Stimulated activated CD4-positive, alpha-beta T cell treated with anti-CD3 and anti-CD28 coated beads, Interleukin-15, amount 100 ng/mL, for 1 hour (primary cell): ENCODE measurements at places on chromosomes 7 and 10.

GRCh38 chr7:87479951-87480350 is 4.5 kb upstream of the ABCB4 start:
- DNase-seq = no peak

GRCh38 chr7:38127216-38128207 is 50.5 kb upstream of the STARD3NL start:
- no peak for DNase-seq

- no peak for DNase-seq
Observed at GRCh38 chr7:17696422-17696821, 243.9 kb downstream of the SNX13 start.

DNA sequence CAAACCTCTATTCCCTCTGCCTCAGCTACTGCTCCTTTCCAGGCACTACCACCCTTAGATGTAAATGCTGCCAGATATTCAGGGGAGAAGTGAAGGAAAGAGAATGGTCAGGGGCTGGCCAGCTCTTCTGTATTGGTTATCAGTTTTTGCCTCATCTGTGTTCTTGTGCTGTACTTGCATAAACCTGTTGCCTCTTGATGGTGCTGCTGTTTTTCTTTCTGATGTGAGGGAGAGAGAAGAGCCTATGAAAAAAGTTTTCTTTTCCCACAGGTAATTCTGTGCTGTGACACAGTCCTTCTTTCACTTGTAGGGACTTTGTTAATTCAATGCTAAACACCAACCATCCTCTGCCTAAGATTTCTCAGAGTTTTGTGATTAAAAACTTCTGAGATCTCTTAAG is 57.5 kb downstream of the STK31 start:
- no peak for DNase-seq

DNA sequence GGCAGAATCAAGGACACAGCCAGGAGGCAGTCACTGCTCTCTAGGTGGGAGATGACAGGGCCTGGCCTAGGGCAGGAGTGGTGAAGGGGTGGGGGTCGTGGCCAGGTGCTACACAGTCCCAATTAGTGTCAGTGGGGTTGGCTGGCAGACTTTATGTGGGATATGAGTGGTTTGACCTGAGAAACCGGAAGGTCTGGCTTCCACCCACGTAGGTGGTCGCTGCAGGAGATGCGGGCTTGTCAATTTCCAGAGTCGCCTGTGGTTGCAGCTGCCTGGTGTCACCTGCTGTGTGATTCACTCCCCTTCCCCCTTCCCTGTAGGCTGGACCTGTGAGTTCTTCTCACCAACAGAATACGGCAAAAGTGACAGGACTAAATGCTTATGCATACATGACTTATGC is 124.3 kb downstream of the KLF6 start:
- no peak for DNase-seq

- no peak for DNase-seq
Observed at GRCh38 chr7:108455998-108456677, at the start of gene NRCAM. Gene NRCAM (minus strand): TSS chr7:108456436. CDS start chr7:108240064, 216,372 bp downstream.

GRCh38 chr7:77528368-77528767 is 8.7 kb upstream of the PTPN12 start:
- DNase-seq = no peak

GRCh38 chr7:2387897-2388636 is 15.3 kb upstream of the CHST12 start:
- DNase-seq = no peak

DNA sequence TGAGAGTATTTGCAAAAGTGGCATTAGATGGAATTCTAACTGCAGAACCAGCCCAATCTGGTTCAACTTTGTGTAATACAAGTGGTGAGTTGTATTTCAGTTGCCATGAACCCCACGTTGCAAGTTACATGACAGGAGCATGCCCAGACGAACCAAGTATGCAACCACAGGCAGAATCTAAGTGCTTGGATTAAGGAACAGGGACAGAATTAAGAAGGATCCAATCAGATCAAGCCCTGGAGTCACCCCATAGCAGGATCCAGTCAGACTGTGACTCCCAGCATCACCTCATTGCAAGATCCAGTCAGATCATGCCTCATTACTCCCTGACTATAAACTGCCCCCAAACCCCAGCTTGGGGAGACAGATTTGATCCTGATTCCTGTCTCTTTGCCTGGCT is 388.7 kb upstream of the NRP1 start:
- DNase-seq = no peak

DNA sequence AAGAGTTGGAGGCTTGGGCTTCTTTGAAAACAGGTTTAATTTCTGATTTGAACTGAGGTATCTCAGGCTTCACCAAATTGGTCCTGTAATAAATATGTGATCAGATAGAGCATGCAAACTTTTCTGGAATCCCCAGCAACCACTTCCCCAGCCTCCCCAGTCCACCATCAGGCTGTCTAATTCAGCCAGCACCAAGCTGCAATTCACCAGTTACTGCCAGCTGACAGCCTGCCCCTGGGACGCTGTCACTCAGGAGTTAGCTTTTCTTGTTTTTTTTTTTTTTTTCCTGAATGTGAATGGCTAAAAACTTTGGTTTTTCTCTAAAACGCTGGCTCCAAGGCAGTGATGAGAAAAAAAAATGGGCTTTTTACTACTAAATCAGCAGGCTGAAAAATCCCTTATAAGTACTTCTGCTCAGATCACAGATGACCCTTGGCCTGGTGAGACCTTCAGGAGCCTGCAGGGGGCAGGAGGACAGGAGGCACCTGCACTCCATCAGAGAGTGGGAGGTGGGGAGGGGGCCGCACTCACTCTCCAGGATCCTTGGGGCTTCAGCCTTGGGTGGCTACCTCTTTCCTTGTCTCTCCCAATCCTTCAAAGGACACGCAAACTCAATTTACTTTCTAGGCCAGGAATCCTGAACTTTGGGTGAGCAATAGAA is 349.4 kb downstream of the GATA3 start:
- no peak for DNase-seq

GRCh38 chr10:129968020-129968852 is 4.2 kb upstream of the EBF3 start:
- no peak for DNase-seq

DNA sequence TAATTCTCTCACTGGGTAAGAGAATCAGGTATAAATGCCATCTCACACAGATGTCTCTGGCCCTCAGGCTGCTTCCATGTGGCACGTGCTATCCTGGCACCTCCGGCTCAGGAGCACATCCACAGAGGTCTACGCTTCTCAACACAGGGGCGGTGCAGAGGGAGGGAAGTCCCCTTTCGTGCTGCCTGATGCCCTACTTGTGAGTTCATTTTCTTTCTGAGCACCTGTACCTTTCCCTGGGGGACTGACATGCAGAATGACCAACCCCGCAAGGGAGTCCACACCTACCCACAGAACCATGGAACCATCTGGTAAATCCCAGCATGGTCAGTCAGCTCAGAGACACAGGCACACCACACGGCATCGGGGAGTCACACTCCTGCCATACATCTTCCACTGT is 99.0 kb upstream of the SAMD8 start:
- no peak for DNase-seq

DNA sequence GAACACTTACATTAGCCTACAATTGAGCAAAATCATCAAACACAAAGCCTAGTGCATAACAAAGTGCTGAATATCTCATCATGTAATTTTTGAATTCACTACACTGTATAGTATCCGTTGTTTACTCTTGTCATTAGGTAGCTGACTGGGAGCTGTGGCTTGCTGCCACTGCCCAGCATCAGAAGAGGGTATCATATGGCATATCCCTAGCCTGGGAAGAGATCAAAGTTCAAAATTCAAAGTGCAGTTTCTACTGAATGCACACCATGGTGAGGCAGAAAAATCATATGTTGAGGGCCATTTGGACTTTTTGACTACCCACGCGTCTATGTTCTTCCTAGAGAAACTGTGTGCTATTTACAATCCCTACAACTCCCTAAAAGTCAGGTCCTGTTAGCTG is 7.5 kb upstream of the ZC3HAV1 start:
- no peak for DNase-seq

DNA sequence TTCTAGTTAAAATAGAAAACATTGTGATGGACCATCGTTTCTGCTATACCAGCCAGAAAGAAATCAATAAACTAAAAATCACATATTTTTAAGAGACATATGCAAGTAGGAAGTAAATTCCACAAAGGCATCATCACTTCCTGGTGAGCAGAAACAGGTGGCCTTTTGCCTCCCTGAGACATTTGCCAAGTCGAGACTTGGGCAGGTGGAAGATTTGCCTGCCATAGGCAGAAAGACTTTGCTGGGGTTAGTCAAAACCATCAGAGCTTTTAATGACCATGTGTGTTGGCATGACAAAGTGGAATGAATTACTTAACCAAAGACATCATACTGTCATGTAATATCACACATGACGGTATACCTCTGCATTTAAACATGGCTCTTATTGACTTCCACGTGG is 66.0 kb upstream of the FGL2 start:
- no peak for DNase-seq
